ENCODE measurements at places on chromosomes 5 and 9.
A peak's percentile ranks its signal among the peaks of the same experiment; 100 is the strongest.

- no peak for DNase-seq
Observed at GRCh38 chr5:7869474-7870136, 657 bp downstream of the MTRR start.

DNA sequence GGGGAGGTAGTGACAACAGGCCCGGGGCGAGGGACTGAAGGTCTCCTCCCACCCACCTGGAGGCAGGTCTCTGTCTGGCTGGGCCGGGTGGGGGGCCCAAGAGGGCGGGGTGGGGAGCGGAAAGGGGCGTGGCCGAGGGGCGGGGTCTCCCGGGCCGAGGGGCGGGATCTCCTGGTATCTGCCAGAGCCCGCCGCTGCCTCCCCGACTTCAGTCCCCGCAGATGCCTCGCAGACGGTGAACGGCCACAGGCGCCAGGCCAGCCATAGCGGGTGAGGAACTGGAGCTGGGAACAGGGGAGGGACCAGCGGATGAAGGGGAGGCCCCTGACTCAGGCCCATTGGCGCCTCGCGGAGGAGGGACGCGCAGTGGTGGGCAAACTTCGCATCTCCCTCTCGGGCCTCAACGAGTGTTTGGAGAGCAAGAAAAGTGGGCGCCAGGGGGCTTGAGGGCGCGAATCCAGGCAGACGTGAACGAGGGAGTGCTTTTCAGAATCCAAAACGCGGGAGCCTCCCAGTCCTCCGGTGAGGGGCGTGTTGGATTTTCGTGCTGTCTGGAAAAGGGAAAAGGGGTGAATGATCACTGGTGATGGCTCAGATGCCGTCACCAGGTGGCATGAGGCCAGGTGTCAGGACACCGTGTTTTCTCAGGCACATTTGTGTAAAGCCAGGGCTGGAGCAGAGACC, at the start of gene ADGRD2:
Gene ADGRD2 (plus strand): TSS at position 211 of the 684 bp plus-strand sequence. CDS start 1,216 bp downstream, outside the sequence.
- DNase-seq = peak; percentile 8

DNA sequence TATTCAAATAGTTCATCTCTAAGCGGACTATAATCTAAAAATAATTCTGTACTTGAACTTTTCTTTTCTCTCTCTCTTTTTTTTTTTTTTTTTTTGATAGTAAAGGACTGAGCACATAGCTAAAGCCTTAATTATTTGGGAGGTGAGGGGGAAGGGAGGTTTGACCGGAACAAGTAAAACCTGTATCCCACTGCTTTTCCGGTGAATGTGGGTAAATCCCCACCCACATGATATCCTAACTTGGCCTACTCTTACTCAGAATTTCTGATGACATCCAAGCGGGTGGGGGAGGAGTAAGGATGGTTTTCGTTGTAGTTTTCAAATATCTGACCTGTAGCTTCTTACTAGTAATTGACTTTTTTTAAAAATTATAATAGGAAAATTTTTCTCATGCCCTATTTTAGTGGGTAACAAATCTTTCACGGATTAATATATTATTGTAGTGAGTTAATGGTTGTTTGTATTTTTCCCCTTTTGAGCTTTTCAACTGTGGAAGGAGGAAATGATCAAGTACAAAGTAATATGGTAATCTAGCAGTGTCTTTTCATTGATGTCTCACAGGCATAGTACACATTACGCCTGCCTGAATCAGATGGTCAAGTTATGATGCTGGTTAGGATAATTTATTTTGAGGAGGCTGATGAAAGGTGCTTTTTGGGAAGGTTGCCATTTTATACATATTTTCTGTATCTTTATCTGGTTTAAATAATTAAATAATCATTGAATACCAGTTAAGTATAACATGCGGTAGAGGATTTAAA, 2.2 kb upstream of the ELL2 start:
- peak; percentile 48 for DNase-seq

DNA sequence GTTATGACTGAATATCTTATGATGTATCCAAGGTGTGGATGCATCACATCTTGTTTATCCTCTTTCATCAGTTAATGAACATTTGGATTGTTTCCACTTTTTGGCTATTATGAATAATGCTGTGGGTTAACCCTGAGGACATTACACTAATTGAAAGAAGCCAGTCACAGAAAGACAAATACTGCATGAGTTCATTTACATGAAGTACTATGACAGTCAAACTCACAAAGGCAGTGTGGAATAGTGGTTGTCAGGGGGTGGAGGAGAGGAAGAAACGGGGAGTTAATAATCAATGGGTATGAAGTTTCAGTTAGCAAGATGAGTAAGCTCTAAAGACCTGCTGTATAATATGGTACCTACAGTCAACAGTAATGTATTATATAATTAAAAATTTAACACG, 409.4 kb upstream of the CTNND2 start:
- DNase-seq = no peak

- no peak for DNase-seq
Observed at GRCh38 chr9:136996361-136997292, at the start of gene CLIC3. Gene CLIC3 (minus strand): TSS chr9:136996568. CDS start chr9:136996543, 25 bp downstream.

DNA sequence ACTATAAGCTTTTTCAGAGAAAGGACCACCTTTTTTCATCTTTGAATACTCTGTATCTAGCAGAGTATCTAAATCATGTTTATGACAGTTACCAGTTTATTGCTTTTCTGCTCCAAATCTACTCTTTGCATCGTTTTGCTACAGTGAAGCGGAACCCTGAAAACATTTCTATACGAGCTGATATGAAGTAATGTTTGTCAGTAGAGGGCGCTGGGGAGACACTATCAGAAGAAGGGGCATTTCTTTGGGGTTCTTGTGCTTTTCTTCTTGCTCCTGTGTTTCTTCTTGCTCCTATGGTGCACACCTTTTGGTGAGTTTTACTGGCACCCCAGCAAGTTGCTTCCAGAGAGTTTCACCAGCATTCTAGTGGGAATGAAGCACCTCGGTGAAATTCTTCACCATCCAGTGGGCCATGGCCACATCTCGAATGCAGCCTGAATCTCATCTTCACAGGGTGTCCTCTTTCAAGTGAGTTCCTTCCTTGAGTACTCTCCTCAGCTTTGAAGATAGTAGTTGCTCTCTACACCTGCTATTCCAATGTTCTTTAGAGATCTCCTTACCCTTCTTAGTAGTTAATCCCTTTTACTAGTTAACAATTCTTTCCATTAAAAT, 98.4 kb downstream of the FGF1 start:
- DNase-seq = peak; percentile 61

DNA sequence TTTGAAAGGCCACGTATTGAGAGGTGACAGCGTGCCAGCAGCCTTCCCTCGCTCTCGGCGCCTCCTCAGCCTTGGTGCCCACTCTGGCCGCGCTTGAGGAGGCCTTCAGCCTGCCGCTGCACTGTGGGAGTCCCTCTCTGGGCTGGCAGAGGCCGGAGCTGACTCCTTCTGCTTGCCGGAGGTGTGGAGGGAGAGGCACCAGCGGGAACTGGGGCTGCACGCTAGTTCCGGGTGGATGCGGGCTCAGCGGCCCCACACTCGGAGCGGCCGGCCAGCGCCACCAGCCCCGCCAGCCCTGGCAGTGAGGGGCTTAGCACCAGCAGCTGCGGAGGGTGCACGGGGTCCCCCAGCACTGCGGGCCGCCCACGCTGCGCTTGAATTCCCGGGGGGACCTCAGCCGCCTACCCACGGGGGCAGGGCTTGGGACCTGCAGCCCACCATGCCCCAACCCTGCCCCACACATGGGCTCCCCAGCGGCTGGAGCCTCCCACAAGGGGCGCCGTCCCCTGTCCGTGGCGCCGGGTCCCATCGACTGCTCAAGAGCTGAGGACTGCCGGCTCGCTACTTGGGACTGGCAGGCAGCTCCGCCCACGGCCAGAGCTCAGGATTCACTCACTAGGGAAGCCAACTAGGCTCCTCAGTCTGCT, 4.4 kb upstream of the OTULINL start:
- no peak for DNase-seq

DNA sequence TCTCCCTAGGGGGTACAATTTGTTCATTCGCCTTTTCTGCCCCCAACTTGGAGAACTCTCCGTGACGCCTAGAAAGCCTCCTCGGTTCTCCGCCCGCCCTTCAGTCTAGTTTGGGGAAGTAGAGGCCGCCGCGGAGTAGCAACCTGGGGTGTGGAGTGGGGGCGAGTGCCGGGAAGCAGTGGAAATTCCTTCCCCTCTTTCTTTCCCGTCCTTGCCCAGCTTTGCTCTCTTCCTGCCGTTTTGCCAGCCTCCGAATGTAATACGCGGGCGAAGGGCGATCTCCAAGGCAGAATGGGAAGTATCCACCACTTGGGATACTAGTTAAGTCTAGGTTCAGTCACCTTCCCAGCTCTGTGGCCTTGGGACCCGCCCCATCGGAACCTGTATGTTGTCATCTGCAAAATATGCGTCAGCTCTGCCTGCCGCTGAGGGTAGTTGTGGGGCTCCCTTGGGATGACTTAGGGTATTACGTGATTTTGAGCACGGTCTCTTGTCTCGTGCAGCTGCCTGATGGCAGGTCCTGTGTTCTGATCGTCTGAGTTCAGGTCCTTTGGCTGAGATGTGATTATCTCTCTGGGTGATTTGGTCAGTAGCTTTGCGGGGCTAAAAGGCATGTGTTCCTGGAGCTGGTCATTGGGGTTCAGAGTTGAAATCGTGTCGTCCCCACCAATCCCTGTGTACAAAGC, 724 bp downstream of the PAM start:
- DNase-seq = peak; percentile 72

GRCh38 chr9:129697656-129698253, 32.3 kb downstream of the PRRX2 start:
- peak; percentile 67 for DNase-seq

DNA sequence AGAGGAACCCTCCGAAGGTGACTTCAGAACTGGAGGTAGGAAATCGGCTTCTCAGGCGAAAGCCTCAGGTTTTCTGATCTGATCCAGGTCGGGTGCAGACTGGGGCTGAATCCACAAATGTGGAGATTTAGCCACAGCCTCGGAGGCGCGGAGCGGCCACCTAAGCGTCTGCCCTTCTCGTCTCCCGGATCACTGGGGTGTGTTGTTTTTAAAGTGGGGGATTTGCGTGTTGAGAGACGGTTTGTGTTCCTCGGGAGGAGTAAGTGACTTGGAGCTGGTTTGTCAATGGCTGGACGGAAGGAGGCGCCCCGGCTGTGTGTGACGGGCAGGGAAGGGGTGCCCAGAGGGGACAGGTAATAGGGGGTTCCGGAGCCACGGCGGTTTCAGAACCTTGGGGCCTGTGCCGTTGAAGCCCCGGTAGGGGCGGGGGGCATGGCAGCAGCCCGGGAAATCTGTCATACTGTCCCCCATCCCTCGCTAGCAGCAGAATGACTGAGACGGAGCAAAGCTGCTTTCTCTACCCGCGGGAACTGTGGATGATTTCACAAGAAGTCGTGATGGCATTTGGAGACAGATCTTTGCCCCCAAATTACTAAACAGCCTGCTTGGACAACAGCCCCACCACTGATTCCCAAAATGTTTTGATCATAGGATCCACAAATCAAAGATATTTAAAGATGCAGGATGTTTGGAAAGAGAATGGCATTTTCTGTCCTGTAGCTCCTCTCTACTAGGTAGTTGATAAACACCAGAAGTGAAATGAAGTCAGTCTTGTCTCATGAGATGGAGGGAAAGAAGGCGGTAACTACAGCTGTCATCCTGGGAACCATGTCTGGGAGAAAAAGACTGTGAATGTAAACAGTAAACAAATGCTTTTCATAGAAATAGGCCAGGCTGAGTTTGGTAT, 216.5 kb downstream of the PDZD2 start:
- DNase-seq = peak; percentile 32

DNA sequence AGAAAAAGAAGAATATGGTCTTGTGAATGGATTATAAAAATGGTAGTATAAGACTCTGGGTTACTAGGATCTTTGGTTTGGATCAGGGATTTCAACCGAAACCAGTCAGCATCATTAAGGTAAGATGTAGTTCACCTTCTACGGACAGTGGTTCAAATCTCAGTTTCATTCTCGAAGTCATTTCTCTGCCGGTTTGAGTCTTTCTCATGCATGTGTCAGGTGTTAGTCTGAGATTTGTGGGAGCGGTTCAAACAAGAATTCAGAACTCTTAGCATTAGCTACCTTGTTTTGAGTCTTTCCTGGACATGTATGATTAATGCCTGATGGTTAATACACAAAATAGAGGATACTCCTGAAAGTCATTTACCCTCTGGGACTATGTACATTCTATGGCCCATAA, 735.9 kb upstream of the NUDT12 start:
- no peak for DNase-seq

DNA sequence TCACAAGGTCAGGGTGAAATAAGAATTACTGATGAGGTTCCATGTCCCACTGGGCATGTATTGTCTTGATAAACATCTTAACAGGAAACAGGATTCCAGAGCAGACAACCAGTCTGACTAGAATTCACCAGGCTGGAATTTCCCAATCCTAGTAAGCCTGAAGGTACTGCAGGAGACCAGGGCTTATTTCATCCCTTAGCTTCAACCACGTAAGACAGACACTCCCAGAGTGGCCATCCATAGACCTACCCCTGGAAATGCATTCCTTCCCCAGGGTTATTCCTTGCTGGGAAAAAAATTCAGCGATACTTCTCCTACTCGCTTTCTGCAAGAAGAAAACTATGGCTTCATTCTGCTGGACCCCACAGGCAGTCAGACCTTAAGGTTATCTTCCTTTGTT, 785.4 kb downstream of the NR2F1-AS1 start:
- no peak for DNase-seq

DNA sequence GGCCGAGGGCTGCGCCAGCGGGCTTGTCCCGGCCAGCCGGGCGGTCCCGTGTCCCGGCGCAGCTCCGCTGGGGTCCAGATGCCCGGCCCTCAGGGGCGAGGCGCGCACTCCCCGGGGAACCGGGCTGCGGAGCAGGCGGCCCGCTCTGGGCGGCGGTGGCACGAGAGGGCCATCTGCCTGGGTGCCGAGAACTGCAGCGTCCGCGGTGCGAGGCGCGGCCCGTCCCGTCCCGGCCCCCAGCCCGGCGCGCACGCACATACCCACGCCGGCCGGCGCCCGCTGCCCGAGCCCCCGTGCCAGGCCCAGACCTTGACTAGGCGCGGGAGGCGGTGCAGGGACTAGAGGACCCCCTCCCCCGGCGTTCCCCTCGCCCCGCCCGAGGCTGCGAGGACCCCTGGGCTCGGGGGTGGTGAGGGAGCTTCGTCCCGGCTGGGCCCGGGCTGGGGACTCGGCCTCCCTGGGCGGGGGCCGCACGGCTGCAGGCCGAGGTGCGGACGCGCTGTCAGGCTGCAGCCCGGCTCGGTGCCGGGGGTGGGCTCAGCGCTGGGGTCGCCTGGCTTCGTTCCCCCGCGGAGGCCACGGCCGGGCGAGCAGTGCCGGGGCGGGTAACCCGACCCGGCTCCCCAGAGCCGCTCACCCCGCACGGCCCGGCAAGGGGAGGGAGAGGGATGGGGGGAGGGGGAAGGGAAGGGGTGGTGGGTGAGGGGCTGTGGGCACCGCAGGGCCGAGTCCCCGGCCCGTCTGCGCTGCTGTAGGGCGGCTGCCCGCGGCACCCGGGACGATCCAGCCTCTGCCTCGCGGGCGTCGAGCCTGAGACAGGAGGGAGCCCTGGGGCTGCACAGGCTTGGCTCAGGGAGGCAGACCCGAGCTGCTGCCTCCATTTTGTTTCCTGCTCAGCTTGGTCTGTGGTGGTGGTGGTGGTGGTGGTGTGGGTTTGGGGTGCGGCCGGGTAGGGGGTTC, 1.2 kb upstream of the NSD1 start:
- DNase-seq = peak; percentile 45

Measured in iris pigment epithelial cell (primary cell).